ENCODE measurements at places on chromosomes 1 and 21. TPM values are rescaled to one million over a fixed set of nuclear protein-coding genes. Genes with fewer than 3 reads are reported as not detected.

DNA sequence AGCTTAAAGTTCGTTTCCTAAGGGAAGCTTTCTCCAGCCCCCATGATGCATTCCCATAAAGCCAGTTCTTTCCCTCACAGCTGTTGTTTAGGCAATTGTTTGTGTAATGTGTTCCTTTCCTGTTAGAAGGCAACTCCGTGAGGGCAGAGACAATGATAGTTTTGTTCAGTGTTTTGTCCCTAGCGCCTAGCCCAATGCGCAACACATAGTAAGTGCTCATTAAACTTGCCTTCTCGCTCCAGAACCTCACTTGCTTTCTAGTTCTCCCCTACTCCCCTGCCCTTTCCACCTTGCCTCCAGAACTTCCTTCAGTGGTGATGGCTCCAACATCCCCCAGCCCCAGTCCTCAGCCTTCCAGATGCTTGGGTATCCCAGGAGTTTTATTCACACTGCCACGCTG lies 115.4 kb downstream of the TMEM53 start:
- no peak overlapping the region for H3K4me3 ChIP-seq
- H3K36me3 ChIP-seq = no peaks in the 10 kb centered on the region
- DNase-seq = no peak
- H3K4me1 ChIP-seq = no peaks in the 10 kb centered on the region
- no peak overlapping the region for H3K27ac ChIP-seq
- peaks cover 43% of the 10 kb centered on the region for H3K27me3 ChIP-seq

DNA sequence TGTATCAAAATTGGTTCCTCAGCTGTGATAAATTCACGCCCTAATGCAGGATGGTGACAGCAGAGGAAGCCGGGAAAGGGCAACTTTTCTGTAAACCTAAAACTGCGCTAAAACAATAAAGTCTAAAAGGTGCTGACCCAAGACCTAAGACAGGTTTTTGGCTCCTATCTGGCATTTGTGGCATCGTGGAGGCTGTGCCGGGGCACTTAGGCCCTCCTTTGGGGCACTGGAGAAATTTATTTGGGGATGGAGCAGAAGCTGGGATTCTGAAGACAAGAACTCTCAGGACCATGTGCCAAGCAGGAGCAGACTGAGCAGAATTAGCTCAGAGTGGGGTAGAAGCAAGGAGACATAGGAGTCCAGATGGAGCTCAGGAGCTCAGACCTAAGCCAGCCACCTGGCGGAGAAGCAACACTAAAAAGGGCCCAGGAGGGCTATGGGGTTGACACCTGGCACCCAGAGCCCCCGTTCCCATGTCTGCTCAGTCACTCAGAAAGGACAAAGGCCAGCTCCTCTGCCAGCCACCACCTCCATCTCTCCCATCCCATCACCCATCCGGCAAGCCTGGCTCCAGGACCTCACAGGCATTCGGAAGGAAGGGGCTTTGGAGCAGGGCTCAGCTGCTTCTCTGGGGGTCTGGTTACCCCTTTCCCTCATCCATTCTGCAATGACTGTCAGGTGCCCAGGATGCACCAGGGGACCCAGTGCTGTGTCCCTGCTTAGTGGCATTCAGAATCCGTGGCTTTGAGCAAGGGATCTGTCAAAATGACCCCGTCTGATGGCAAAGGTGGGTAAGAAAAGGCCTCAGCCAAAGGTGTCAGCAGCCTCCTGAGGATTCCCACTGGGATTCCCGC lies 347.7 kb downstream of the NPHP4 start:
- peaks cover 23% of the 10 kb centered on the region for H3K27me3 ChIP-seq
- no peak overlapping the region for H3K4me3 ChIP-seq
- no peaks in the 10 kb centered on the region for H3K36me3 ChIP-seq
- no peaks in the 10 kb centered on the region for H3K4me1 ChIP-seq

DNA sequence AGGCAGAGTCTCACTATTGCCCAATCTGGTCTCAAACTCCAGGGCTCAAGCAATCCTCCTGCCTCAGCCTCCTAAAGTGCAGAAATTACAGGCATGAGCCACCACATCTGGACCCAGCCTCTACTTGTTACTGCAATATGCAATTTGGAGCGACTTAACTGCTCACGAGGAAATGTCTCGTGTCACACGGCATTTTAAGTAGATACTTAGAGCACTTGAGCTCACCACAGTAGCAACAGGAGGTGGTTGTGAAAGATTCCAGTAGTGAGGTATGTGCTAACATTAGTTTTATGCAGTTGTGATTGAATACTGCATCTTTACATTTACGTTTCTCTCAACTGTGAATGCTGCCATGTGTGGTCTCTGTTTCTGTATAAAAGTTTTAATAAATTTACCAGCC lies 5.8 kb upstream of the NDUFV3 start:
- no peak for DNase-seq
- H3K4me1 ChIP-seq = peaks cover under 1% of the 10 kb centered on the region
- H3K27ac ChIP-seq = no peak overlapping the region
- H3K27me3 ChIP-seq = no peaks in the 10 kb centered on the region
- no peak overlapping the region for H3K4me3 ChIP-seq

DNA sequence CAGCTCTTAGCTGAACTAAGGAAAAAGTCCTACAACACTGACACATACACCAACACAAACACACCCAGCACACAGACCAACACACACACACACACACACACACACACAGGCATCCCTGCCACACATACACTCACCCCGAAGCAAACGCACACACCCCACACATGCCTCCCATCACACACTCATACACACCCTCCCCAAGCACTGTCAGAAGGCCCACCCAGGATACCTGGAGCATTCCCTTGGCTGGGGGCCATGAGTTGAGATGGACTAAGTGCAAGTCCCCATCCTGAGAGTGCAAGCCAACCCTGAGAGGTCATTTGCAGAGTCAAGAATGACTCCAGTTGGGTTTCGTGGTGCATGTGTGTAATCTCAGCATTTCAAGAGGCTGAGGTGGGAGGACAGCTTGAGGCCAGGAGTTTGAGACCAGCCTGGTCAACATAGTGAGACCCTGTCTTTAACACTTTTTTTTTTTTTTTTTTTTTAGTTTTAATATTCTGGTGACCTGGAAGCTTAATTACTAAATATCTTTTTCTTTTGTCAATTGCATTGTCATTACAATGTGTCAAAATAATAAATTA lies 117.3 kb downstream of the RHOU start:
- H3K4me3 ChIP-seq = no peak overlapping the region
- H3K27me3 ChIP-seq = no peaks in the 10 kb centered on the region
- no peak for DNase-seq
- H3K27ac ChIP-seq = no peak overlapping the region
- no peaks in the 10 kb centered on the region for H3K36me3 ChIP-seq

DNA sequence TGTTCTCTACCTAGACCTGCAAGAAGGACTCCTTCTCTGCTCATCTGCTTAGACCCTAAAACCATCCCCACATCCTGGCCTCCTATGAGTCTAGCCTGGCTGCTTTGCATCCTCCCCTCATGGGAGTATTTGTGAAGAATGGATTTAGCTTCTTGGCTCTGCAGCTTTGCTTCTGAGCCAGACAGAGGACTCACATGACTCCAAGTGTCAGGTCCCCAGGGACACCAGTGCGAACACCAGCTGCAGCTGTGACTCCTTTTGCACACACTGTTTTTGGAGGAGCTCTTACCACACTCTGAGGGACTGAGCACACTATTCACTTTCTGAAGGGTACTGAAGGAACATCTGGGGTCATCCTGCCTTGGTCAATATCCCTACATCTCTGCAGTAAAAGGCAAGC lies 131.8 kb upstream of the SGIP1 start:
- peaks cover 14% of the 10 kb centered on the region for H3K4me1 ChIP-seq
- no peak overlapping the region for H3K4me3 ChIP-seq
- DNase-seq = peak; percentile 88
- H3K36me3 ChIP-seq = no peaks in the 10 kb centered on the region
- H3K27me3 ChIP-seq = no peaks in the 10 kb centered on the region

- H3K4me3 ChIP-seq = no peak overlapping the region
- H3K27ac ChIP-seq = no peak overlapping the region
- no peaks in the 10 kb centered on the region for H3K27me3 ChIP-seq
- no peaks in the 10 kb centered on the region for H3K36me3 ChIP-seq
Measured at GRCh38 chr1:225908773-225909172, 15.3 kb downstream of the PYCR2 start.

- H3K36me3 ChIP-seq = no peaks in the 10 kb centered on the region
- peaks cover 21% of the 10 kb centered on the region for H3K4me1 ChIP-seq
- H3K27me3 ChIP-seq = peaks cover 36% of the 10 kb centered on the region
- H3K4me3 ChIP-seq = peak overlapping the region; percentile 59
Measured at GRCh38 chr1:110084227-110085078, 14.0 kb upstream of the ALX3 start.

- peaks cover 38% of the 10 kb centered on the region for H3K4me1 ChIP-seq
- H3K4me3 ChIP-seq = peak overlapping the region; percentile 76
- no peaks in the 10 kb centered on the region for H3K27me3 ChIP-seq
- peaks cover 18% of the 10 kb centered on the region for H3K36me3 ChIP-seq
- no peak for DNase-seq
Measured at GRCh38 chr1:43947874-43948437, 1.2 kb downstream of the IPO13 start.

- H3K27me3 ChIP-seq = no peaks in the 10 kb centered on the region
- no peak overlapping the region for H3K27ac ChIP-seq
- H3K4me1 ChIP-seq = no peaks in the 10 kb centered on the region
- no peak overlapping the region for H3K4me3 ChIP-seq
- DNase-seq = no peak
- no peaks in the 10 kb centered on the region for H3K36me3 ChIP-seq
Measured at GRCh38 chr21:15112858-15113257, 48.1 kb upstream of the NRIP1 start.

PTGFR gene
- polyA plus RNA-seq = 0.51 TPM

FOXD3 gene
- 0.22 TPM for polyA plus RNA-seq

GJC2 gene
- 1.4 TPM for polyA plus RNA-seq

KRTAP19-3 gene
- polyA plus RNA-seq = not detected

S100A7A gene
- polyA plus RNA-seq = not detected

TSACC gene
- polyA plus RNA-seq = not detected

LIN28A gene
- polyA plus RNA-seq = not detected

POFUT2 gene
- polyA plus RNA-seq = 20.6 TPM

HPCA gene
- not detected for polyA plus RNA-seq

VSIG8 gene
- polyA plus RNA-seq = not detected
